Tongue (tissue), 3 donors: ENCODE measurements at places on chromosomes 12 and 14. TPM values are rescaled to one million over a fixed set of nuclear protein-coding genes. Genes with fewer than 3 reads are reported as not detected.

DNA sequence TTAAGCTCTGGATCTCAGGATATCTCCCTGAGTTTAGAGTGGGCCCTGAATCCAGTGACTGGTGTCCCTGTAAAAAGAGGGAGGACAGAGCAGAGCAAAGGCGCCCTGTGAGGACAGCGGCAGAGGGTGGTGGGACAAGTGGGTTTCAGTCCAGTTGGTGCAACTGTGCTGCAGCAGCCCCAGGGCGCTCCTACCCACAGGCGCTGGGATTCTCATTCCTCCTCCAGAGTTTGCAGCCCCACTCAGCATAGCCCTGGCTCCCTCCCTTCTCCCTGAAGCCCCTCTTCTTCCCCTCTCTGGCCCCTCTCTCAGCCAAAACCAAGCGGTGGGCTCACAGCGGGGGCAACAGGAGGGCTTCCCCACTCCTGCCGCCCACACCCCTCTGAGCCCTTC is 1.6 kb downstream of the TMEM179 start:
- no peak for DNase-seq

Gene TBX5
- not detected for total RNA-seq

DNA sequence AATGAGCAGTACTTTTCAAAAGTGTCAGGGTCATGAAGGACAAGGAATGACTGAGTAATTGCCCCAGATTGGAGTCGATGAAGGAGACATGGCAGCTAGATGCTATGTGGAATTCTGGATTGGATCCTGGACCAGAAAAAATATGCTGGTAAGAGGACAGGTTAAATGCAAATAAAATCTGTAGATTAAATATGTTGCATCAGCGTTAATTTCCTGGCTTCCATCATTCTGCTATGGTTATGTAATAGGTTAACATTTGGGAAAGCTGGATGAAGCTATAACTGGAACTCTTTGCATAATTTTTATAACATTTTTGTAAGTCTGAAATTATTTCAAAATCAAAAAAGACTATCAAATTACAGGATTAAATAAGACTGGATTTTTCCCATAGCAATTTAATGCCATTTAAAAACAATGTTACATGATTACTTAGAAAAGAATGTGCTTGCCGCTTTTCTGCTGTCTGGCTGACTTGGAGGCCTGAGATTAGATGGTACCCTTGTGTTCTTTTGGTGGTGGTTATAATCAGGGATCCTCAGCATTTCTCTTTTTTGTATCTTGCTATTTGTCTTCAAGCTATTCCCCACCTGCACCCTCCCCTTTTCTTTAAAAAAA is 65.1 kb downstream of the FBXW8 start:
- DNase-seq = no peak

Gene OR9K2
- not detected for total RNA-seq
